CD4-positive, alpha-beta T cell treated with Interleukin-4 for 1 hour (primary cell): ENCODE measurements at places on chromosomes 7 and 10.

DNA sequence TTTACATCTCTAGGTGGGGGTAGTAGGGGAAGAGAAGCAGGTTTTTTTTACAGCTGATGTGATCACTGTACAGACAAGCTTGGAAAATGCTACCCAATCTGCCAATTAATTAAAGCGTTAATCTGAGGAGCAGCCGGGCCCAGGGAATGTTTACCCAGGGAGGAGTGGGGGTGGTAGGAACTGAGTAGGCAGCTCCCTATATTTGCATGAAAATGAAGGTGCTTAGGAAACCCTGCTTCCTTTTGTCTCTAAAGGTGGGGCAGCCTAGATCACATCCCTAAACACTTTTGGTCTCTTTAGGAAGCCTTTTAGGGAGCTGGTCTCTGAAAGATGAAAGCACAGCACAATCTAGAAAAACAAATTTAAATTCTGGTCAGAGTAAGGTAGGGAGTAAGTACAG lies 53.0 kb upstream of the NFKB2 start:
- no peak for DNase-seq

- no peak for DNase-seq
Measured at GRCh38 chr10:78664929-78665553, 403.7 kb upstream of the ZMIZ1 start.

DNA sequence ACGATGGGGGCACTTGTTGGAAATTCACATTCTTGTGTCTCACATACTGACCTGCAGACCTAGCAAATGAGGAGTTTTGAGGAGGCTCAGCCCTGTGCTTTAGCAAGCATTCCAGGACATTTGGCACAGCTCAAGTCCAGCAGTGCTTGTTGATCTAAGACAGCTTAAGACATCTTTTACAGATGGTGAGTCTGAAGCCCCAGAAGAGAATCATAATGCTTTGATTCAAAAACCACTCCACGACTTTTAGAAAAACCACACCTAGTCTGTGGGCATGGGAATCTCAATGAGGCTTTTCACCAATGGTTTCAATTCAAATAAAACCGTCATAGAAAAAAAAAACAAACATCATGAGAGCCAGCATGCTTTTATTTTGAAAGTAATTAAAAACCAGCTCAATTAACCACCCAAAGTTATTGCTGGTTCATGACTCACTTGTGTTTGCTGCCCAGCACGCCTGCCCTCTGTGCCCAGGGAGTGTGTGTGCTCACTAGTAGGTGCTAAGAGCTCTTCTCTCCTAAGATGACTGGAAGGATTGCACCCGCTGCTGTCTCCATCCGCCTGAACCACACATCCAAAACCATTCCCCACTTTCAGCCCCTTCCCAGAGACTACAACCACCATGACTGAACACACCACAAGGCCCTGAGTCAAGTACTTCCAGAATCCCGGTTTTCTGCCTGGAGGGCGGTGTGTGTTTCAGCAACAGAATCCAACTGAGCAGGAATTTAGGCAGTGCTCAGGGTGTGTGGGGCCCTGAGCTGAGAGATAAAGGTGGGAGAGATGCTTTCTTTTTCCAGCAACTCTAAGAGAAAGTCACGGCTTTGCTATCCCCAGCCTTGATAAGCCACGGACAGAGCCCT lies 130.2 kb upstream of the ADAM12 start:
- DNase-seq, result no peak

GRCh38 chr10:5557799-5558771 lies 33.3 kb downstream of the CALML3 start:
- DNase-seq, result no peak

DNA sequence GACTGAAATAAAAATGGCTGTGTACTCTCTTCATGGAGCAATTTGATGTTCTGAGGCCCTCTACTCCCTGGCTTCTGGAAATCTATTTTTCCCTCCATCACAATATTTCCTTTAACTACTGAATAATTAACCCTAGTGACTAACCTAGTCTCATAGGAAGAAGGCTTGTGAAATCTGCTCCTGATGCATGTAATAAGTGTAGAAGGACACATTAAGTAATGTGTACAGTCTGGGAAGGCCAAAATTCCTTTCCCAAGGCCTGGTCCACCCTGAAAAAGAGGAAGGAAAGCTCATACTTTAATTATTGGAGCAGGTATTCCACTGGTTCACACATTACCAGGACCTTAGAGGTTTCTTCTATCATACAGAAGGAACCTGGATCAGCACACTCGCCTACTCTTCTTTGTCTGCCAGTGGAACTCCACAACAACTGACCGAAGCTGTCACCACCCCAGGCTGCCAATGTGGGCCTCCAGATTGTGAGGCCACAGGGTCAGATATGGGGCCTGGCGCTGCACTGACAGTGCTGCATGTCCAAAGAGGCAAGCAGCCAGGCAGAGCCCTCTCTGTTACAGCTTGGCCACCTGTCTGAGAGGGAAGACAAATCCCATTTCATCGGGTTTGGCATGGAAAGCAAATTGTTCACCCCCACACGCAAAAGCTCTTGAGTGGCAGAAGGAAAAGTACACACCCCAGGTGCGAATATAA lies 54.4 kb upstream of the FAM133B start:
- no peak for DNase-seq

- DNase-seq, result no peak
Measured at GRCh38 chr10:65993451-65993850, 932.4 kb upstream of the LRRTM3 start.

DNA sequence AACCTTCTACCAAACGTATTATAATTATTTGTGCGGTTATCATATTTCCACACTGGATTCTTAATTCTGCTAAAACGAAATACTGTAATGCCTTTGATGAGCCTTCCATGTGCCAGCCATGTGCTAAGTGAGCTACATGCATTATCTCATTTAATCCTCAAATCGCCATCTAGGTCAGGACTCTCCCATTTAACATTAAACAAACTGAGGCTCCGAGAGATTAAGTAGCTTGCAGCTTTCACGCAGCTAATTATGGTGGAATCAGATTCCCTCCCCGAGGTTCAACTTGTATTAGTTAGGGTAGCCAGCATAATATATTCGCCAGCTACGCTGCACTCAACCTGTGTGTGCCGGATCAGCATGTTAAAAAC lies 798 bp upstream of the TSPAN33 start:
- no peak for DNase-seq

DNA sequence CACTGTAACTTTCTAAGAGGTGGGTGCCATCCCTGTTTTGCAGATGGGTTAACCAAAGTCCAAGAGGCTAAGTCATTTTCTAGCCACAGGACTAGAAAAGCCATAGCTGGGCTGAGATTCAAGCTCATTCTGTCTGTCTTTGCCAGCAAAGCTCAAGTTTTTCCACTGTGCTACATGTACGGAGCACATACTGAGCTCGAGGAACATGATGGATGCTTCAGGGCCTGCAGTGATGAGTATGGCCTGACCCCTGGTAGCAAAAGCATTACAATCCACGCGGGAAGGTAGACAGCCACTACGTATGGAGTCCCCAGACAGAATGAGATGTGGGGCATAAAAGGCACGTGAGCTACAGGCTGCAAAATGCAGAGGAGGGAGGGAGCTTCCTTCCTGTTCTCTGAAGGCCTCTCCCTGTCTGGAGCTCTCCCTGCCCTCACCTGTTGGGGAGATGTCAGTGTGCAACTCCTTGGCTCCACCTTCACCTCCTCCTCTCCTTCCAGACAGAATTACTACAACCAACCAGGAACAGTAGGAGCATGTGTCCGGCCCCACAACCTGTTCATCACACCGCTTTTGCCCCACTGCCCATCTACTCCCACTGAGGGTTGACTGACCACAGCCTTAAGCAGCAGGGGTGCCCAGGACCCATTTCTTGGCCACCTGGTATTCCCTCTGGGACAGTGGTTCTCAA lies 16.4 kb downstream of the ITPRIP start:
- no peak for DNase-seq

GRCh38 chr10:118687472-118687871 lies 67.3 kb downstream of the CACUL1 start:
- no peak for DNase-seq

GRCh38 chr7:105980645-105981396 lies 17.8 kb downstream of the CDHR3 start:
- DNase-seq, result no peak

DNA sequence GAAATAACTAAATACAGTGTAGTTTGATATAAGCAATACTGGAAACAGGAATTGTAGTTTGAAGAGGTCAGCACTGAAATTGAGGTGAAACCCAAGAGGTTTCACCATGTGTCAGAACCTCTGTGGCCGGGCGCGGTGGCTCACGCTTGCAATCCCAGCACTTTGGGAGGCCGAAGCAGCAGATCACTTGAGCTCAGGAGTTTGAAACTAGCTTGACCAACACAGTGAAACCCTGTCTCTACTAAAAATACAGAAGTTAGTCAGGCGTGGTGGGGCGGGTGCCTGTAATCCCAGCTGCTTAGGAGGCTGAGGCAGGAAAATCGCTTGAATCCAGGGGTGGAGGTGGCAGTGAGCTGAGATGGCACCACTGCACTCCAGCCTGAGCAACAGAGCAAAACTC lies 13.7 kb downstream of the AHCYL2 start:
- DNase-seq, result no peak

DNA sequence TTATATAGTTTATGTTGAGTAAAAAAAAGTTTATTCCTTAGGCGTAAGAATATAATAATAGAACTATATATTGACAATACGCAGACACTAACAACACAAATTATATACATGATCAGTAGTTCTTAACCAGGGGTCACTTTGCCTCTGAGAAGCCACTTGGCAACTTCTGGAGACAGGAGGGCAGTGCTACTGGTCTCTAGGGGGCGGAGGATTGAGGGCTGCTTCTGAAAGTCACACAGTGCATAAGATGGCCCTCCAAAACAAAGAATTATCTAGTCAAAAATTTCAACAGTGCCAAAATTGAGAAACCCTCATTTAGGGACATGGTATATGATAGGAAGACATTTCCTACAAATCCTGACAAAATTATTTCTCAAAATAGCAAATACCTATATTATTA lies 77.1 kb downstream of the THSD7A start:
- DNase-seq, result no peak

DNA sequence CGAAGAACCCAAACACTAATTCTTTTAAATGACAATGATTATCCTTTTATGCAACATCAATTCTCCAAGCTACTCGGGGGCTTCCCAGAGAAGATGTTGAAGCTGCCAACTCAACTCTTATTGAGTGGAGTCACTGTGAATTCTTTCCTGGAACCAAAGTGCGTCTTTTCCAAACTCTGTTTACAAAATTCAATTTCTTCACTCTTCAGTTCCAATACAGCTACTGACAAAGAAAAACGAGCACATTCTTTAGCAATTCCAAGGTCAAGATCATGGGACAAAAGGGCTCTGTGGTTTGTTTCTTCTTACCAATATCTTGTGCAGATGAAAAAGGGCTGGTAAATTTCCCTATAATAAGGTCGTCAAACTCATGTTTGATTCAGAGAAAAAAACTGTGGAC lies 74.2 kb downstream of the FAS start:
- DNase-seq, result no peak

DNA sequence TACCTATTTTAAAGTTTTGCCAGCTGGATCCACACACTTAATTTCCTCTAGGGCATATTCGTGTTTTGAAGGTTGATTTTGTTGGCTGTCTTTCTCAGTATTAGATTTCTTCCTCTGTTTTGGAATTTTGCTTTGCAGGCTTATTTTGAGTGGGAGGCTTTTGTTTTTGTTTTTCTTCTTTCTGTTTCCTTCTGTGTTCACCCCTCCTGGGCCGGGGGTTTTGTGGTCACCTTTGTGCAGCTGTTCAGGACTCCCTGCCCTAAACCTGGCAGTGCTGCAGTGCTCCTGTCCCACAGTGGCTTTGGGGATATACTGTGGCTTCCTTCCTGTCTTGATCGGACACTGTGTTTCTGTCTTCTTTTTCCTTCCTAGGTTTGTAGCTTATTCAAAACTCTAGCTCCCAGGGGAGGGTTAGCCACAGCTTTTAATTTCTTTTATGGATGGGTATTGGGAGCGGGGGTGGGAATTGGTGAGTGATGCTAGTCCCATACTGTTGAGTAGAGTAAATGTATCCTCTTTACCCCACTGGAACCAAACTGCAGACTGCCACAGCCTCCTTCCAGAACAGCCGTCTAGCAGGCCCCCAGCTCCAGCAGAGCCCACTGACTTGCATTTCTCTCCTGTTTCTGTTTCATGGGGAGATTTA lies 228.7 kb upstream of the FZD8 start:
- DNase-seq, result no peak

DNA sequence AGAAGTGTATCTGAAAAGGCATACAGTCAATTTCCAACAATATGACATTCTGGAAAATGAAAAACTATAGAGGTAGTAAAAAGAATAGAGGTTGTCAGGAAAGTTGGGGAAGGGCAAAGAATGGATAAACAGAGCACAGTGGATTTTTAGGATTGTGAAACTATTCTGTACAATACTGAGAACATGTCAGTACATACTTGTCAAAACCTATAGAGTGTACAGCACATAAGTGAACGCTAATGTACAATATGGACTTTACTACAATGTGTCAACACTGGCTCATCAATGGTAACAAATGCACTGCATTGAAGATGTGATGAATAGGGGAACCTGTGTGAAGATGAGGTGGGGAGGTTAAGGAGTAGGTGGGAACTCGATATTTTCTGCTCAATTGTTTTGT lies 483.0 kb upstream of the PFKP start:
- DNase-seq, result no peak

DNA sequence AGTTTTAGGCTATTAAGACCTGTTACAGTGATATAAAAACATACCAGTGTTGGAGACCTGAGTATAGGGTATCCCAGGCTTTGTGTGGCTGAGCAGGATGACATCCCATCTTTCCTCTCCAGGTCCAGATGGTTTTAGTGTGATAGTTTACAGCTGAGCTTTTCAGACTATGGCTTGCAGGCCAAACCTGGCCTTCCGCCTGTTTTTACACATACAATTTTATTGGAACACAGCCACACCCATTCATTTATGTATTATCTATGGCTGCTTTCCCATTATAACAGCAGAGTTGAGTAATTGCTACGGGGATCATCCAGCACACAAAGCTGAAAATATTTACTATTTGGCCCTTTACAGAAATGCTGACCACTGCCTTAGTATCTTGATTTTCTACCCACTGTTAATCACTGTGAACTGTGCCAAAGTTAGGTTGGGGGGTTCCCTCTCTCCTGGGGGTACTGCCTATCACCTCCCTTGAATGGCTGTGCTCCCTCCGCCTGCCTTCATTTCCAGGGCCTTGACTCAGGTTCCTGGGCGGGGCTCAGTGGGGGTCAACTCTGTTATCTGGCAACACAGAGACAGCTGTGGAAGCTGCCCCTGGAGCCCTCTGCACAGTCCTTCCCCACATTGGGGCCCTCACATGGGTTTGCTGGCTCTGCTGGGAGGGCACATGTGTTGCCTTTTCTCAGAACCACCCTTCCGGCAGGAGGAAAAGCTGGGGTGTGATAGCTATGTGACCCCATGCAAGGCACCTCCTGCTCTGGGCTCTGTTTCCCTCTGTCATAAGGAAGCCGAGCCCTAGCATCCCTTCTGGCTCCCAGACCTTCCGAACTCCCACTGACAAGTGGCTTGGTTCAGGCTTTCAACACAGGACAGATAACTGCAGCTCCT lies 40.3 kb upstream of the SH2D4B start:
- no peak for DNase-seq

GRCh38 chr7:45000093-45001032 lies at the start of gene CCM2:
CCM2 (plus strand) TSS chr7:45000201; CDS start chr7:45000334, 133 bp downstream.
- DNase-seq, result no peak
